ENCODE measurements at places on chromosomes 6 and 20. TPM values are rescaled to one million over a fixed set of nuclear protein-coding genes. Genes with fewer than 3 reads are reported as not detected.

Gene LHFPL5
- 8.4 TPM for total RNA-seq

Gene HTR1E
- total RNA-seq = 14.1 TPM

Gene PDE7B
- 19.7 TPM for total RNA-seq

Gene PLN
- total RNA-seq = 0.22 TPM

Gene GPR63
- 10.6 TPM for total RNA-seq

Gene TREML1
- total RNA-seq = 0.43 TPM

Gene CARMIL1
- total RNA-seq = 38.7 TPM

Gene PPP2R5D
- 67.3 TPM for total RNA-seq

Gene FRMD1
- total RNA-seq = not detected

Gene HLA-DMA
- total RNA-seq = 9.1 TPM

Gene BTNL2
- not detected for total RNA-seq

Gene POPDC3
- total RNA-seq = 20.2 TPM

Gene EPHA7
- total RNA-seq = 8.6 TPM

Gene EEF1A2
- 681 TPM for total RNA-seq

Gene ASIP
- not detected for total RNA-seq

Gene HLA-DRB1
- 22.8 TPM for total RNA-seq

Gene TRIM31
- total RNA-seq = not detected

Gene SCUBE3
- 1.0 TPM for total RNA-seq

Gene FKBP1C
- 3.0 TPM for total RNA-seq

Gene UBE2C
- not detected for total RNA-seq

Gene DEFB121
- total RNA-seq = not detected

Gene APOBEC2
- total RNA-seq = not detected

Gene RIMS1
- total RNA-seq = 131 TPM

Gene SUN5
- total RNA-seq = not detected

Gene ECHDC1
- total RNA-seq = 31.6 TPM

Gene GPR6
- total RNA-seq = 2.8 TPM

Gene TMX4
- total RNA-seq = 74.5 TPM

Gene ZBTB12
- 7.4 TPM for total RNA-seq

Gene RANBP9
- 84.7 TPM for total RNA-seq

Gene IPCEF1
- 145 TPM for total RNA-seq

Gene CRISP2
- total RNA-seq = not detected

Gene CRISP1
- total RNA-seq = not detected

Gene BANF2
- not detected for total RNA-seq

Gene OR2B6
- not detected for total RNA-seq

Gene NNAT
- total RNA-seq = 24.6 TPM

Gene EMILIN3
- total RNA-seq = 3.8 TPM
